ENCODE measurements at places on chromosomes 1 and 21.
A peak's percentile ranks its signal among the peaks of the same experiment; 100 is the strongest.

DNA sequence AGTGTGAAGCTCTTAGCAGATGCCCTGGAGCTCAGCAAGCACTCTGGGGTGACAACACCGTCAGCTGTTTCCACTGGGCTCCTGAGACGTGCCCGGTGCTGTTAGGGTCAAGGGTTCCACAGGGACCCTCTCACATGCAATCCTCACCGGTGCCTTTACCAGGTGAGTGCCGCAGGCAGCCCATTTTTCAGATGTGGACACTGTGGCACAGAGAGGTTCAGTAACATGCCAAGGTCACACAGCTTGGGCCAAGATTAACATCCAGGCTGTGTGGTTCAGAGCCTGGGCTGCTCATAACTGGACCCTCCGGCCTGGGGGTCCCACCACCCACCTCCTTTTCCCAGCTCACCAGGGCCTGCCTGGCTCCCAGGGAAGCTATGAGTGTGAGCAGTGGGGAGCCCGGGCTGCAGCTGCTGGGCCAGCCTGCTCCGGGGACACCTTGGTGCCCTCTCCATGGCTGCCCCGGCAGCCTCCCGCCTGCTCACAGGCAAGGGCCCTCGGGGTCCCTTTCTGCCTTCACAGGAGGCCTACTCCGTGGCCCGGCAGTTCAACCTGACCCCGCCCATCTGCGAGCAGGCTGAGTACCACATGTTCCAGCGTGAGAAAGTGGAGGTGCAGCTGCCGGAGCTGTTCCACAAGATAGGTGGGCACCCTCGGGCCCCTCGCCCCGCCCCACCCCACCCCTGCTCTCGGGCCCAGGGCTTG, 49.3 kb downstream of the KCNAB2 start:
- DNase-seq: no peak

GRCh38 chr1:232463225-232463624, 166.7 kb downstream of the SIPA1L2 start:
- peak; percentile 38 for DNase-seq

GRCh38 chr1:34361781-34362357, 185.2 kb downstream of the C1orf94 start:
- DNase-seq: no peak

DNA sequence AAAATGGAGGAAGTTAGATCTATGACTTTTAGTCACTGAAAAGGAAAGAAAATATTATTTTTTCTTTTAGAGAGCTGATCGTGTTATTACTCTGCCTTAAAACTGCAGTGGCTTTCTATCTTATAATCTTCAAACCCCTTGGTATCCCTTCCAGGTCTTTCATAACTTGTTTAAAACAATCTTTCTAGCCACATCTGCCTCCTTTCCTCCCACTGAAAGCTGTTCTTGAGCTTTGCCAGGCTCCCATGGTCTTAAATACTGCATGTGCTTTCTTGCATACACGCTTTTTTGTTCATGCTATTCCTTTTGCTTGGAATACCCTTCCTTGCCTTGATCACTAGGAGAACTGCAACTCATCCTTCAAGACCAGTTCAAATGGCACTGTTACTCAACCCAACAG, 65.9 kb upstream of the GADD45A start:
- DNase-seq: no peak

DNA sequence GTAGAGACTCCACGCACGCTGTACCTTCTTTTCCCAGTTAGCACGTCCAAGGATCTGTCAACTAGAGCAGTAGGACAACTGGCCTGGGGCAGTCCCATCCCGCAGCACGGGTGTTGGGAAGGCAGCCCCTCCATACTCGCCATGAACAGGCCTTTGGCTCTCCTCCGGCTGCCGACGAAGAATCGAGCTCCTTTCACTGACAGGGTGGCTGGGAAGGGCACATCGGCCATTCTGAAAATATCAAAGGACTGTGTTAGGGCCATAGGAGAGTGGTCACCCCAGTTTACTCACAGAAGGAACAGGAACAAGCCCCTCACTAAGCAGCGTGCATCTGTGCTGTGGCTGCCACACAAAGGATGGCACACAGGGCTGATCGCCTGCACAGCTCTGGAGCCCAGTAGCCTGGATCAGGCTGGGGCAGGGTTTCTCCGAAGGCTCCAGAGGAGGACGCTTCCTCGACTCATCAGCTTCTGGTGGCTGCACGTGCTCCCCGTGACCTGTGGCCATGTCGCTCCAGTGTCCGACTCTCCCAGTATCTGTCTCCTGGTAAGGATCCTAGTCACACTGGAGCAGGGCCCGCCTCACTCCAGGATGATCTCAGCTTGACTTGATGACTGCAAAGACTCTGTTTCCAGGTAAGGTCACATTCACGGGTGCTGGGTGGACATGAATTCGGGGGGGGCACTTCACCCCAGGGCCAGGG, 8.9 kb downstream of the KRTAP10-1 start:
- no peak for DNase-seq

GRCh38 chr1:218339267-218339831, 5.8 kb upstream of the TGFB2 start:
- peak; percentile 54 for DNase-seq

DNA sequence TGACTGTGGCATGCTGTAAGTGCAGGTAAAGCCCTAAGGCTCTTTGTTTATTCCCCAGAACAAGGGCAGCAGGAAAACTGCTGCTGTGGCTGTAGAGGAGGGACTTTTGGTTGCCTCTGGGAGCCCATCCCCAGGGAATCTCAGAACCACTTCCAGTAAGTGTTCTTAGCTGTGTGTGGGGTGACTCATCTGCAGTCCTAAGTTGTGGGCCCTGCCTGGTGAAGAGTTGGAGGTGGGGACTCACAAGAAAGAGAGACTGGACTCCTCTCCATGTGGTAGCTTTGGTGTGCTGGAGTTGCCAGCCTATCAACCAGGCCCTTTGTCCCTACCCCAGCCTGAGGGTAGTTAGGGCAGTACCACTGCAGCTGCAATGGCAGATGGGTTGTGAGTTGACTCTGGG, 24.0 kb upstream of the DENND1B start:
- peak; percentile 88 for DNase-seq

DNA sequence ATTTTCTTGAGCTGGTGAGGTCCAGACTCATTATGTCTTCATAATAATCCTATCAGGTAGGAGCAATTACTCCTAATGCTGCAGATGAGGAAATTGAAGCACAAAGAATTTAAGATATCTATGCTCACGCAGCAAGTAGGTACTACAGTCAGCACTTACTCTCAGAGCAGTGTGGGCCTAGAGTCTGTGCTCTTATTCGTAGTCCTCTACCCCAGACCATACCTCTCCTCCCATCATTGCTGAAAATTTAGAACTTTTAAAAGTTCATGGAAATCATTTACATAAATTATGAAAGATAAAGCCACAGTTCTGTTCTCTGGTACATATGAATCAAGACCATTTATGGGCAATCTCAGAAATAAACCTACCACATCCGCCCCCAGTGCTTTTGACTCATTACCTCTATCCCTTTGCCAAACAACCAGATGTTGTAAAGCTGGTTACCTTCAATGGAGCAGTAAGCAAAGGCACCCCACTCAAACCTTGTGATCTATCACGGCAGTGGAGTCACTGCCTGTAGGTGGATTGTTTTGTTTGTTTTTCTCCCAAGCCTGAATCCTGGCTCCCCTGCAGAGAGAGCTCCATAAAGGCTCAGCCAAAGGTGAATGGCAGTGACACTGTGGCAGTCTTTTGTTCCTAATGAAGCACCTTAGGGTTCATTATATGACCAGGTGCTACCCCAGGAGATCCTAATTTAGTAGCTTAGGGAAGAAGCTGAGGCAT, 20.9 kb upstream of the MAN1A2 start:
- DNase-seq: no peak

DNA sequence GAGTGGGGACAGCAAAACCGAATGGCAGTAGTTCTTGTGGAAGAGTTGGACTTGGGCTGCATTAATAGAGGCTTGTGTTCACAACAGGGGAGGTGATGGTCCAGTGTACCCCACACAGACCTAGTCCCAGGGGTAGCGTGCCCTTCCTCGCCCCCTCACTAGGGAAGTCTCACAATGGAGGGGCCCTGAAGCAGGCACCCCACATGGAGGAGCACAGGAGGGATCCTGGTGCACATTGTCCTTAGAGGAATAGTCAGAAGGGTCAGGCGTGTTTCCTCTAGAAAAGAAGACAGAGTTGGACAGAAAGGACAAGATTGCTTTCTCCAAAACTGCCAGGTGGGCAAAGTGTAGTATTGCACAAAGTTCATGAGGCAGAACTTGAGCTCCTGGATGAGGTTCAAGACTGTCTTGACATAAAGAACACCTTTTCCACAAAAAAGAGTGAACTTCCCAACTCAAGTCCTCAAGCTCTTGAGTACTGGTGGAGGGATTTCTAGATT, 23.3 kb downstream of the ETNK2 start:
- DNase-seq: no peak

GRCh38 chr1:57532299-57532698, 108.4 kb upstream of the DAB1 start:
- DNase-seq: no peak

- DNase-seq: peak; percentile 63
These were observed 29.1 kb downstream of the STPG1 start for GRCh38 chr1:24384251-24385090.

DNA sequence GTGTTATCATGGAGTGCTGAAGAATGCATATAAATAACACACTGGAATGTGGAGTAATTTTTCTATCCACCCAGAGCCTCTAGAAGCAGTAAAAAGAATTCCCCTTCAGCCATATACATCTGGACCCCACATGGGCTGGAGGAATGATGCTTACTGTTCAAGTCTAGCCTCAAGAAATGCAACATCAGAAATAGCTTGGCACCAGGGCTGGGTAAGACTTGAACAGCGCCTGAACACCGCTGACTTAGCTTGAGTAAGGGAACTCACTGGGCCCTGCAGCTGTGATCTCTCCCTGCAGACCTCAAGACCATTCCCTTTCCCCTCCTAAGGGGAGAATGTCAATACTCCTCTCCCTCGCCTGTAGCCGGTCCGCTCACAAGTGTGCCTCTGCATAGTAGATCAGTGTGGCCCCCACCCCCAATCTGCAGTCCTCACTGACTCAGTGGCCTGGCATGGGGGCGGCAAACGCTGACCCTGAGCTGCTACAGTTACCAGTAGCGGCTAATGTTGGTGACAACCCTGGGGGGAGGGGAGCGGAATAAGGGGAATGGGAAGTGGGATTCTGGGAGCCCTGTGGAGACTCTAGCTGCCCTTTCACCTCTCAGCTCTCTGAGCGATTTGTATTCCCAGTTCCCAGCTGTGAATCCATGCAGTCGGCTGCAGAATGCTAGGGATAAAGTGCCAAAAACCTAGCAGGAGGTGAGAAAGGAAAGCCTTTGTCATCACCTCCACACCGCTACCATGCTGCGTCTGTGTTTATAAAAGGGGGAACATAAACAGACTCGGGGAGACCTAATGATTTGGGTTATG, 483.9 kb downstream of the DISC1 start:
- peak; percentile 96 for DNase-seq
